ENCODE measurements at places on chromosomes 6 and 20.

DNA sequence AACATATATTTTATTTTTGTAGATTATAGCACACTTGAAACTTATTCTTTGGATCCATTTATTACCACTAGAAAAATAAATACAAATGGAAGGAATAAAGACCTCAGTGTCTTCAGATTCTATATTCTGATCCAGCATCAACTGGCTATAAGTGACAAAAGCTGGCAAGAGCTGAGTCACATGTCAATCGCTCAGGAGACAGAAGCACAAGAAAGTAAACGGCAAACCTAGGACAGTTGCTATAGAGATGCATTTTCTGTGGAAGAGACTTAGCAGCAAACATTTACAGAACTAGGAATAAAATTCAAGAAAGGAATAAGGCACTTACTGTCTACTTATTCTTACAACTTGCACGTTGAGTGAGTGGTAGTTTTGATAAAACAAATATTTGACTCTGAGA lies 230.4 kb downstream of the CLVS2 start:
- DNase-seq = no peak

DNA sequence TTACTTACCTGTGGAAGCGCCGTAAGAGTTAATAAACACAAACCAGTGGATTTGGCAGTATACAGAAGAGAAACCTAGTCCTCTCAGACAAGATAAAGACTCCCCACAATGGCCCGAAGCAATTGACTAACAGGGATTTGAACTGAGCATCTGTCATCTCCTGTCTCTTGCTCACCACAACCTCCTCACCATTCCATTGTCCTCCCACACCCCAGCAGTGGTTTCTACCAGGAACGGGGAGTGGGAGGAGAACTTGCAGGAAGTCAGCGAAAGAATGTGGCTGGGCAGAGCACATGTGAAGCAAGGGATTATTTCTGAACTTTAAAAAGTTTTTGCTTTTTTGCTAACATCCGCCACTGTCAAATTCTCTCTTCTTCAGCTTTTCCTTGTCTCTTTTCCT lies 24.6 kb upstream of the TAAR1 start:
- no peak for DNase-seq

DNA sequence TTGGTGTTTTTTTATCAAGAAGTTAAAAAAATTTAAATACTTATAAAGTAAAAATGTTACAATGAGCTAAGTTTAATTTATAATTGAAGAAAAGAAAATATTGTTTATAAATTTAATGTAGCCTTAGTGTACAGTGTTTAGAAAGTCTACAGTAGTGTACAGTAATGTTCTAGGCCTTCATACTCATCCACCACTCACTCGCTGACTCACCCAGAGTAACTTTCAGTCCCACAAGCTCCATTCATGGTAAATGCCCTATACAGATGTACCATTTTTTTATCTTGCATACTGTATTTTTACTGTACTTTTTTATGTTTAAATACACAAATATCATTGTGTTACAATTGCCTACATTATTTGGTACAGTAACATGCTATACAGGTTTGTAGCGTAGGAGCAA lies 26.0 kb downstream of the HTR1E start:
- DNase-seq = no peak

- no peak for DNase-seq
These were observed 38.6 kb upstream of the CST7 start for GRCh38 chr20:24910461-24910860.

- no peak for DNase-seq
These were observed 425.5 kb downstream of the BCKDHB start for GRCh38 chr6:80531681-80532619.

- peak; percentile 77 for DNase-seq
These were observed at the start of gene DDO for GRCh38 chr6:110415086-110415916. Gene DDO (minus strand): TSS chr6:110415575. CDS start chr6:110413462, 2,113 bp downstream.

- DNase-seq = no peak
These were observed 99.9 kb downstream of the OTOR start for GRCh38 chr20:16848061-16848460.
